Ascending aorta (tissue), 2 donors: ENCODE measurements at places on chromosomes 2 and 18. TPM values are rescaled to one million over a fixed set of nuclear protein-coding genes. Genes with fewer than 3 reads are reported as not detected.

- no peak overlapping the region for H3K27ac ChIP-seq
- no peaks in the 10 kb centered on the region for H3K4me1 ChIP-seq
- DNase-seq, result no peak
- no peaks in the 10 kb centered on the region for H3K27me3 ChIP-seq
- H3K4me3 ChIP-seq, result no peak overlapping the region
Measured at GRCh38 chr2:225462945-225463344, 63.4 kb downstream of the NYAP2 start.

- H3K4me3 ChIP-seq, result no peak overlapping the region
- no peaks in the 10 kb centered on the region for H3K36me3 ChIP-seq
- H3K4me1 ChIP-seq, result no peaks in the 10 kb centered on the region
Measured at GRCh38 chr2:185782223-185782769, 43.7 kb downstream of the FSIP2 start.

DNA sequence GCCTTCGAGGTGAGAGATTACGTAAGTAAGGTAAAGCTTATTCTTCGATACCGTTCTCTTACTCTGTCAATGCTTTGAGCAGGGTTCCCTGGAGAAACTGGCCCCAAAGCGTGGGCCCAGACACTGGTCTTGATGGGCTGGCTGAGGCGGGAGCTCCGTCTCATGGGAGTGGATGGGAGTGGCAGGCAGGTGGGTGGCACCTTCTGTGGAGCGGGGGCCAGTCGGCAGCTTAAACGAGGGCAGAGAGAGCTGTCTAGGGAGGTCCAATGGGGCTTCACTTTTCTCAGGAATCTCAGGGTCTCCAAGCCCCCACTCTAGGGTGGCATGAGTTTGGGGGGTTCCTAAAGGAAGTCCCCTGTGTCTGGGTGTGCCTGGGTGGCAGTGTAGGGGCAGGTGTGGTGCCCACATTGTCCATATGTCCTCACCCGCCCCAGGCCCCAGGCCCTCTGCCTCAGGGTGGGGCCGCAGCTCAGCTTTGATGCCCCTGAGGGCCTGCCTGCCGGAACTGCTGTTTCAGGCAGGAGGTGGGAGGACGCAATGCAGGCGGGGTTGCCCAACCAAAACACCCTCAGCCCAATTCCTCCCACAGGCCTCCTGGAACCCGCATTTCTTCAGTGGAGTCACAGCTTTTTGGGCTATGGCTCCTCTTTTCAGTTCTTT lies 32.5 kb upstream of the FOSL2 start:
- no peak for DNase-seq
- no peaks in the 10 kb centered on the region for H3K36me3 ChIP-seq
- no peak overlapping the region for H3K27ac ChIP-seq
- H3K4me3 ChIP-seq, result no peak overlapping the region
- H3K27me3 ChIP-seq, result no peaks in the 10 kb centered on the region

GRCh38 chr2:239910851-239911640 lies 114.1 kb downstream of the NDUFA10 start:
- no peaks in the 10 kb centered on the region for H3K4me1 ChIP-seq
- no peak overlapping the region for H3K4me3 ChIP-seq
- DNase-seq, result no peak
- no peaks in the 10 kb centered on the region for H3K36me3 ChIP-seq

SERPINB10 gene
- not detected for total RNA-seq

- no peaks in the 10 kb centered on the region for H3K27me3 ChIP-seq
- no peak overlapping the region for H3K4me3 ChIP-seq
- H3K27ac ChIP-seq, result no peak overlapping the region
Measured at GRCh38 chr2:38933653-38934052, 44.0 kb downstream of the ARHGEF33 start.

DNA sequence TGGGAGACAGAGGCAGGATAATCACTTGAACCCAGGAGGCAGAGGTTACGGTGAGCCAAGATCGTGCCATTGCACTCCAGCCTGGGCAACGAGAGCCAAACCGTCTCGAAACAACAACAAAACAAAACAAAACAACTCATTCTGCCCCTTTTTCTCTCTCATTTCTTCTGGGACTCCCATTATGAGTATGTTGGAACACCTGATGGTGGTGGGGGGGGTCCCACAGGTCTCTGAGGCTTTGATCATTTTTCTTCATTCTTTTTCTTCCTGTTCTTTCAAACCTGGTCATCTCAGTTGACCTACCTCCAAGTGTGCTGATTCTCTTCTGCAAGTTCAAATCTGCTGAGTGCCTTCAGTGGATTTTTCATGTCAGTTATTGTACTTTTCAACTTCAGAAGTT lies 8.2 kb upstream of the FAM161A start:
- H3K4me3 ChIP-seq, result no peak overlapping the region
- H3K4me1 ChIP-seq, result no peaks in the 10 kb centered on the region
- DNase-seq, result no peak
- H3K36me3 ChIP-seq, result peaks cover 29% of the 10 kb centered on the region

NDUFS1 gene
- 16.4 TPM for total RNA-seq

GRCh38 chr2:70399046-70399445 lies 97.2 kb upstream of the FAM136A start:
- H3K27me3 ChIP-seq, result no peaks in the 10 kb centered on the region
- H3K4me3 ChIP-seq, result no peak overlapping the region
- no peak overlapping the region for H3K27ac ChIP-seq
- H3K4me1 ChIP-seq, result no peaks in the 10 kb centered on the region

DNA sequence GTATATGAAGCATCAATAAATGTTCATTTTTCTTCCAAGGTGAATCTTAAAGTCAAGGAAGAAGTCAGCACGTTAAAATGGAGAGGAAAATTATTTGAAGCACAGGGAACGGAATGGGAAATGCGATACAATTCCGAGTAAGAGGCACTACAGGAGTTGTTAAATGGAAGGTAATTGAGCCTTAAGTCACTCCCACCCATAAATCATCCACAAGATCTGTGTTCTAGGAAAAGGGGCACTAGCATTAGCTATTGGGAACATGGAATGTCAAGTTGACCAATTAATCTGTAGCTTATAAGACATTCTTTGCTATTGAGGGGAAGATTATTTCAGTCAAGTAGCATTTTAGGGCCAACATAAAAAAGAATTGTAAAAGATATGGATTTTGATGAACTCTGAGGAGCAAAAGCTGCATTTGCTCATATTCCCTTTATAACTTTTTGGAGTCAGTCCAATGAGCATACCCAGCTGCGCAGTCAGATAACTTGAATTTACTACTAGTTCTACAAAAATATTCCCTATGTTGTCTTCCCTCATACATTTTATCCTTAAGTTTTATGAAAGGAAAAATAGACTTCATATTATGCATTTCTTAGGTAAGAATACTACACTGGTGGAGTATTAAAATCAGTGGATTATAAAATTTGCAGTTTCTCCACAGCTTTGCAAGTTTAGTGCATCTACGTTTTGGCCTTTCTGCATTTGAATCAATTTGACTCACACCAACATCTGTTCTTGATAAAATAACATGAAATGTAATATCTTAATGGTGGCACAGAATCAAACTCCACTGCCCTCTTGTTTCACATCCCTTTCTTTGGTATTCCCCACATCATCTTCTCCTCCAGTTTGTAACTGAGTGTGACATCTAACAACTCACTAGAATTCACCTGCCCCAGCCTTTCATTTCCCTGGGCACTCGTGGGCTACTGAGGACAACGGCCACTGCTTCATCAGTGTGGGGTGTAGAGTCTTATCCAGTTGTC lies 95.6 kb downstream of the SP3 start:
- DNase-seq, result no peak
- no peak overlapping the region for H3K4me3 ChIP-seq
- H3K36me3 ChIP-seq, result no peaks in the 10 kb centered on the region
- no peak overlapping the region for H3K27ac ChIP-seq
- H3K4me1 ChIP-seq, result no peaks in the 10 kb centered on the region
- H3K27me3 ChIP-seq, result no peaks in the 10 kb centered on the region

CXCR1 gene
- total RNA-seq, result not detected

- H3K4me3 ChIP-seq, result no peak overlapping the region
- peaks cover 30% of the 10 kb centered on the region for H3K36me3 ChIP-seq
- peaks cover 6% of the 10 kb centered on the region for H3K4me1 ChIP-seq
- no peak overlapping the region for H3K27ac ChIP-seq
- DNase-seq, result peak; percentile 58
Measured at GRCh38 chr2:235055891-235056516, 104.2 kb downstream of the SH3BP4 start.

FNDC4 gene
- total RNA-seq, result 18.1 TPM

SRD5A2 gene
- total RNA-seq, result not detected

DNA sequence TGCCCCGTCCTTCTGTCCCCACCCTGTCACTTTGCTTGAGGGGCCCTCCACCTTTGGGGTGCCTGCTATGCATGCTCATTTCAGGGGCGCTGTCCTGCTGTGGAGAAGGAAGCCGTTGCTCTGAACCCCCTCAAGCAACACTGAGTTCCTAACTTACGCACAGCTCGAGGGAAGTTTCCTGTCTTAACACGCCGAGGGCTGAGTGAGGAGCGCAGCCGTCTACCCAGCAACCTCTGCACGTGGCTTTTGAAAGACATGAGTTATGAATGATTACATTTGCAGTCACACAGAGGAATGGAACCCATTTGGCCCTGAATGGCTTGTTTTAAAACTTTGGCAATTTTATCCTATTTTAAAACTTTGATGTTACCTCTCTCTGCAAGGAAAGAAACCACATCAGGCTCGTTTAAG lies 14.0 kb downstream of the RAMP1 start:
- H3K27me3 ChIP-seq, result no peaks in the 10 kb centered on the region
- peak overlapping the region; percentile 75 for H3K27ac ChIP-seq
- H3K4me3 ChIP-seq, result no peak overlapping the region
- peaks cover 31% of the 10 kb centered on the region for H3K4me1 ChIP-seq
- DNase-seq, result peak; percentile 62

PRSS56 gene
- not detected for total RNA-seq

ASB1 gene
- 32.5 TPM for total RNA-seq

GRCh38 chr18:11081009-11081532 lies 68.3 kb downstream of the PIEZO2 start:
- H3K27ac ChIP-seq, result no peak overlapping the region
- no peaks in the 10 kb centered on the region for H3K4me1 ChIP-seq
- no peak for DNase-seq
- H3K36me3 ChIP-seq, result no peaks in the 10 kb centered on the region

GRCh38 chr2:84888401-84889276 lies 7.8 kb upstream of the TRABD2A start:
- H3K4me3 ChIP-seq, result peak overlapping the region; percentile 36
- H3K27me3 ChIP-seq, result no peaks in the 10 kb centered on the region
- DNase-seq, result peak; percentile 68
- peaks cover 5% of the 10 kb centered on the region for H3K4me1 ChIP-seq
- H3K27ac ChIP-seq, result peak overlapping the region; percentile 44

EPHA4 gene
- total RNA-seq, result 51.2 TPM

DNA sequence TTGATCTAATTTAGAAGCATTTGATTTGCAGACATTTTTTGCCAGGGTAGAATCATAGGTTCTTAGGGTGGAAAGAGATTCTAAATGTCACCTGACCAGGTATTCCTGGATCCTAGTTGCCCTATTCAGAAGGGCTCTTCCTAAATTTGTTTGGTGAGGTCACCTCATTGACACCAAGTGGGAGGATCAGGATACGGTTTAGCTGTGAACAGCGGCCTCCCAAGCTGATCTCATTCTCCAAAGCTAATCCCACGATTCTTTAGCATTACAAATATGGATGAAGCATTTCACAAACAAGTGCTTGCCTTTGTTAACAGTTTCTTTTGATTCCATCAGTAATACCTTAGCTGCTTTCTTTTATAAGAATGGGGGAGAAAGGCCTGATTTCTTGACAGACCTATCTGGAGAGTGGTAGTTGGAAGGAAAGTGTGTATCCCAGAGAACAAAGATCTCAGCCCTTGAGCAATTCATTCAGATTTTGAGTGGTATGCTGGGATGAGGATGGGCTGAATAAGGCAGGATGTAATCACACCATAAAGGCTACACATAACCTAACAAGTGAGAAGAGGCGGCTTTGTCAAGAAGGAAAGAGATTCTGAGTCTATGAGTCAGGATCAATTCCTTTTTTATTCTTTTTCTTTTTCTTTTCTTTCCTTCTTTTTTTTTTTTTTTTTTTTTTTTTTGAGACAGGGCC lies 16.6 kb downstream of the KCTD1 start:
- no peak for DNase-seq
- no peak overlapping the region for H3K4me3 ChIP-seq
- no peaks in the 10 kb centered on the region for H3K4me1 ChIP-seq
- no peak overlapping the region for H3K27ac ChIP-seq

DOCK10 gene
- 30.9 TPM for total RNA-seq

KCNG2 gene
- total RNA-seq, result not detected

PLB1 gene
- 9.7 TPM for total RNA-seq

CACNB4 gene
- 3.7 TPM for total RNA-seq

DNA sequence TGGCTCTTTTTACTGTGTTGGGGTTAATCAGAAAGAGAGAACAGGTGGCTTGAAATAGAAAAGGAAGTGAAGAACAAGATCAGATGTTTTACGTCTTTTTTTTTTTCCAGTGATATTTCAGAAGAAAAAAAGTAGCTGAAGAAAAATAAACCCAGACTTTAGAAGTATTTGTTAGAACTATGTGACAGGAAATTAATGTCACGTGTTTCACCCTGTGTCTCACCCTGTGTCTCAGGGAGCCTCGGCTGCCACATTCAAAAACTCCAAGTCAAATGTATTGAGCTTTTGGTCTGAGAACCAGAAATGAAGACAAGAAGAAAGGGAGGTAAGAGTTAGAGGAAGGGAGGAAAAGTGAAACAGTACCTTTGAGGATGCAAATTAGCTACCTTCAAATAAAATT lies 38.0 kb downstream of the AKAIN1 start:
- no peak overlapping the region for H3K4me3 ChIP-seq
- H3K27ac ChIP-seq, result no peak overlapping the region
- H3K36me3 ChIP-seq, result no peaks in the 10 kb centered on the region
- H3K4me1 ChIP-seq, result no peaks in the 10 kb centered on the region

OR6B2 gene
- total RNA-seq, result not detected

FIGN gene
- 4.3 TPM for total RNA-seq

DNA sequence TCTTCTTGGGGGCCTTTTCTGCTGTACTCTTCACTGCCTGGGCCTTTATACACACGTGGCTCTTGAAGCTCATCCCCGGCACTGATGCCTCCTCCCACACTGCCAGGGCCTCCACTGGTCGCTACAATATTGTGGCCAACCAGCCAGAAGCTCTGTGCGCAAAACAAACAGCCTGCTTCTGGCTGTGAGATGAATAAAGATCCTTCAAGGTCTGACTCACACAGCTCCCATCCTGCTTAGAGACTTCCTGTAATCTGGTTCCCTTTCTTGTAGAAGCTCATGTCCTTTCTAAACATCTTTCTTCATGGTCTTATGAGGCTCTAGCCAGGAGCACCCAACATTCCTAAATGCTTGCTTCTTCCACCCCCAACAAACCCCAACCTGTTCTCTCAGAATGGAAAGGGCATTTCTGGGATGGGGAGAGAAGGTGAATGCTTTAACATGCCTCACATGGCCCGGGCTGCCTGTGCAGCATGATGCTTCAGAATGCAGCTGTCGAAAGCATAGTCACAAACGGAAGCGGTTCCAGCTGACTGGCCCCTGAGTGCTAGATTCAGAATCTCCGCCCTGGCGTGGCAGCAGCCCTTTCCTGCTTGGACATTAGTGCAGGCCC lies 24.6 kb downstream of the NRP2 start:
- H3K27me3 ChIP-seq, result no peaks in the 10 kb centered on the region
- H3K36me3 ChIP-seq, result no peaks in the 10 kb centered on the region
- H3K4me1 ChIP-seq, result peaks cover 12% of the 10 kb centered on the region
- peak overlapping the region; percentile 66 for H3K27ac ChIP-seq
- H3K4me3 ChIP-seq, result no peak overlapping the region
- peak; percentile 82 for DNase-seq

C1GALT1C1L gene
- total RNA-seq, result not detected
